ENCODE measurements at places on chromosomes 2 and 18.

GRCh38 chr18:11953113-11953512, 28.2 kb upstream of the IMPA2 start:
- peak; percentile 11 for DNase-seq

GRCh38 chr2:85605406-85606115, 3.1 kb upstream of the TMEM150A start:
- DNase-seq = peak; percentile 94

- no peak for DNase-seq
Measured at GRCh38 chr2:142881619-142882018, 4.2 kb downstream of the KYNU start.

- DNase-seq = no peak
Measured at GRCh38 chr2:10316860-10317259, 14.2 kb downstream of the HPCAL1 start.

- no peak for DNase-seq
Measured at GRCh38 chr18:70328169-70328568, 39.3 kb downstream of the SOCS6 start.

DNA sequence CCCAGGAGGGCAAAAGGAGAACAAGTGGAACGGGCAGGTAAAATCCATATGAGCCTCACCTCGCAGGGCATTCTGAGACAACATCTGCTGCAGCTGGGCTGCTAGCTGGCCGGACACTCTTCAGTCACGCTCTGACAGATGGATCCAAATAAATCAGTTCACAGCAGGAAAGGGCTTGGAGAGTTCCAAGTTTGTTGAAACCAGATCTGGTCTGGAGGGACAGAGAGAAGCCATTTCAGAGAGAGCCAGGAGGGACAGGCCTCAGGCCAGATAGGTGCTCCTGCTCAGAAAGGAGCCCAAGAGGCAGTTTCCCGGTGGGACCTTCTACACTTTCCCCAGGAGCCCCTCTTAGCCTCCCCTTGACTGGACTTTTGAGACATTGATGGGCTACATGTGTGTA, 28.2 kb upstream of the TNP1 start:
- DNase-seq = no peak

GRCh38 chr2:85951351-85952067, 62.7 kb upstream of the ST3GAL5 start:
- DNase-seq = no peak

DNA sequence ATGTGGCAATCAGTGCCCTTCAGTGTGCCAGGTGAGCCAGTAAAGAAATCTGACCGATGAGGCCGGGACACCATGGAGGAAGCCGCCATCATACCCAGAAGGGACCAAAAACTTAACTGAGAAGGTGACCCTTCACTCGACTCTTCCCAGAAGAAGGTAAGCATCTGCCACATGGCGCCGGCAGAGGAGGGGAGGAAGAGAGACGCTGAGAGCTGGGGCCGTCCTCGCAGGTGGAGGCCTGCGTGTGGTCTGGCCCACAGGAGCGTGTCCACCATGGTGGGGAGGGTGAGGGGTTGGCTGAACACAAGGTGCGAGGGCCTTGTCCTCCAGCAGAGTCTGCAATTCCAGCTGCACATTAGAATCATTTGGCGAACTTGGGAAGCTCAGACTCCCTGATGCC, 513.1 kb upstream of the RAB6C start:
- DNase-seq = no peak

DNA sequence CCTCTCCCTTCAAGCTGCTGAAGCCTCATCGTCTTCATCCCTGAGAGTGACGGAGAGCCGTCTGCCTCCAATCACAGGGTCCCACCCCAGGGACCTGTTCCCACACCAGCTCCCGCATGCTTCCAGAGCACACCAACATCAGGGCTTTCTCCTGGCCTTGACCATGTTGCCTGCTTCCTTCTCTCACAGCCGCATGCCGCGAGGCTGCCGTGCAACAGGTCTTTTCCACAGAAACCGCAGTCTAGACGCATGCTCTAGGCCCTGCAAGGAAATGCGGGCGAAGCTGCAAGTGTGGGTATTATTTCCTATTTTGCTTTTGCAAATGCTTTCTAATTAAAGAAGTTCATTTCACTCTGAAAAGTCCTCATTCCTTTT, 277.8 kb downstream of the EIPR1 start:
- no peak for DNase-seq

DNA sequence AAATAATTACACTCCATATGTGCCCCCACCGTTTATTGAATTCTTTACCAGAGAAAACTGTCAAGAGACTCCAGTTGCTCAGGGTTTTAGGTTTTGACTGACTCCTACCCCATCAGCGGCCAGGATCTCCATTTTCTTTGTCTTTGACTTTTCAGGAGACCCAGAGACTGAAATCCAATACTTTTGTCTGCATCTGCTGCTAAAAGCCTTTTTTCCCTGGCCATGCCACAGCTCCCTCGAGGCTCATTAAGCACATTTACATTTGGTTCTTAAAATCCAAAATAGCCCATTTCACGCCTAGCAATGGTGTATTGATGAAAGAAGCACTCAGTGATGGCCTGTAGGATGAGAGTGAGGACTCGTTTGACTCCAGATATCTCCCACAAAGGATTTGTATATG, 332.6 kb upstream of the ACVR2A start:
- no peak for DNase-seq

DNA sequence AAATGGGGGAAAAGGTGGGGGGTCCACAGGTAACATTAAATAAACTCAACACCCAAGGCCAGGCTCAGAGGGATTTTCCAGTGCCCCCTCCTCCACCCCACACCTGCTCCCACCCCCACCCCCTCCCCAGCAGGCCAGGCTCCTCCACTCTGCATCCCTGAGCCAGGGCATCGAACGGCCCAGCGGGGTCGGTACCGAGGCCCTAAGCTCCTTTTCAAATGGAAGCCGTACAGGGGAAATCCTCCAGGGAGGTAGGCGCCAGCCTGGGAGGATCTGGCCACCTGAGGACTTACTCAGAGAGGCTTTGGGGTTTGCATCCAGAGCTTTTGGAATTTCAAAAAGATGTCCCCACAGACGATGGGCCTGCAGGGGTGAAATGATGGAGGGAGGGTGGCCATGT, 46.5 kb downstream of the ZFP36L2 start:
- DNase-seq = no peak
